ENCODE measurements at places on chromosomes 7 and 10.

GRCh38 chr7:92612501-92612900 is 22.3 kb upstream of the FAM133B start:
- peak; percentile 49 for DNase-seq

DNA sequence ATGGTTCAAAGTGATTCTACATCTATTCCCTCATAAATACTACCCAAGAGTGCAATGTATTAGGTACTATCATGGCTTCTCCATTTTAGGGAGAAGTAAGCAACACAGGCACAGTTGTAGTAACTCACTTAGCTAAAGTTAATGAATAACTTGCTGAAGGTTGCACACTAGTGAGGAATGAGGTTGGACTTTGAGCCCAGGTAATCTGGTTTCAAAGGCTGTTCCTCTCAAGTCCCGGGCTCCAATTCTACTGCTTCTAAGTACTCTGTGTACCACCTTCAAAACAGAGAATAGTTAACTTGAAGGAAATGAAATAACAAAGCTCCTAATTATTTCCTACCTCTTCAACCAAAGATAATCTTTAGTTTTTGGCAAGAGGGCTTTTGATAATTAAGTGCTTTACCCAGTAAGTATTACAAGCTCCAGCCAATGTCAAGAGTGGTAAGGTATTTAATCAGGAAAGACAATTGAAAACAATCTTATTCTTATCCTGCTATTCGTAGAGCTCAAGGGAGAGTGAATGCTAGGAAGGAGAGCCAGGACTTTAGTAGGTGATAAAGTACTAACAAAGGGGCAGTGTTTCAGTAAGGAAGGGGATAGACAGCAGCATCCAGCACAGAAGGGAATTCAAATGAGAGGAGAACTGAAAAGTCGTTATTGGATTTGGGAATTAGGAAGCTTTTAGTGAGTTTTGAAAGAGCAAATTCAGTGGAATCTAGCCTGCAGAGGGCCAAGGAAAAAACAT is 158.2 kb upstream of the PTPRZ1 start:
- no peak for DNase-seq

DNA sequence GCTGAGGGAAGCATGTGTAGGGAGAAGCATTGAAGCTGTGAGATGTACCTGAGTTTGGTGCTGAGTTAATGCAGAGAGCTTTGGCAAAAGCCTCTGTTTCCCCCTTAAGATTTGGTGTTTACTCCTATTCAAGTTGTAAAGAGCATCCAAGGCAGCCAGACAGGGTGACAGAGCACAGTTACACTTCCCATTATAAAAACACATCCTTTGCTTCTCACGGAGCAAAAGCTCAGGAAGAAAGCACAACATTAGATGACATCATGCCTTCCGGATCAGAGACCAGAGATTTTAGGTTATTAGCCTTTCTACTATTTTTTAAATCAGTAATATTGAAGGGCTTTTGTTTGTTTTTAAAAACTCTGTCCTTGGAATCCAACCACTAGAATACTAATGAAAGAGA is 182.9 kb downstream of the DOCK4 start:
- DNase-seq, result no peak

DNA sequence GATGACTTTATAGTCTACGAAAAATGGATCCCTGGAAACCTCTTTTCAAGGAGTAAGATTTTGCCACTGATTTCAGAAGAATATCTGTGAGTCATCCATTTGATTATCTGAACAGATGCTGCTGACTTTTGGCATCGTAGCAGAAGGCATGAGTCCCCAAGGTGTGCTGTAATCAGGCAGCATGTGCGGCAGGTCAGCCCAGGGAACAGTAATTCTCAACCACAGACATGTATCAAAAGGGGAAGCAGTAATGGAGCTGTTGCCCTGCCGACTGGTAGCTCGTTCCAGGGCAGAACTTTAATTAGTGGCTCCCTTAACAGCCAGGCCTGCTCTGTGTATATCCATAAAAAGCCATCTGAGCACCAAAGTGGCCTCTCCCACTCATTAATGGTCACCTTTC is 5.7 kb upstream of the VWC2 start:
- no peak for DNase-seq

DNA sequence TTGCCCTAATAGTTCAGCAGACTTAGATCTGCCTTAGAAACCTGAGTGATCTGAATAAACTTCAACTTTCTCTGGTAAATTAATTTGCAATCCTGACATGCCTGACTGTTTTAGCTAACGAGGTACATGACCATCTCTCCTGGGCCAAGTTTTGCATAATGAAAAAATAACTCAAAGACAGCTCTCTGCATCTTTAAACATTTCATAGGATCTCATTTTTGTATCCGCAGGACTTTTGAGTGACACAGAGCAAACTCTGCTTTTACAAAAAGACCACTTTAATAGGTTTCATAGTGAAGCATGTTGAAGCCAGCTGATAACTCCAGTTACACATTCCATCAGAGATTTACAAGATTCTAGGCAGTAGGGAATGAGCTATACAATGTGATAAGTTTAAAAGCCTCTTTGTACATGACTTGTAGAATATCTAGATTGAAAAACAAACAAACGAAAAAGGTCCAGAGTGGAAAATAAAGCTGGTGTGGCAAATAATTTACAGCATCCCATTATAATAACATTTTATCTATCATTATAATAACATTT is 2.1 kb downstream of the PRKG1 start:
- no peak for DNase-seq

DNA sequence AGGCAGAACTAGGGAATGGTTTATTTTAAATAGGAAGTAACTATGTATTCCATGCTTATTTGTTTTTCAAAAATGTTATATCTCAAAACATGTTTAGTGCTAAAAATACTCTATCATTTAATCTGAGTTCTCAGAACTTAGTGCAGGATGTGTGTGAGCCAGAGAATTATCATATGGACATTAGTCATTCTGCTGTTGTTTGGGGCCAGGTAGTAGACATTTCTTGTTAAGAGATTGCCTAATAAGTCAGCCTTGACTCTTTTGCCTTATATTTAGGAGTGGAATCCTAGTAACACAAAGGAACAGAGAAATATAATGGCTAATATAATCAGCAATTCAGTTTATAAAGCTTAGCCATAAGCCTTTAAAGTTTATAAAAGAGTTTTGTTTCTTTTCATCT is 149.8 kb downstream of the CCSER2 start:
- peak; percentile 54 for DNase-seq

- no peak for DNase-seq
These were observed 1104.8 kb upstream of the C7orf33 start for GRCh38 chr7:147485660-147486210.

DNA sequence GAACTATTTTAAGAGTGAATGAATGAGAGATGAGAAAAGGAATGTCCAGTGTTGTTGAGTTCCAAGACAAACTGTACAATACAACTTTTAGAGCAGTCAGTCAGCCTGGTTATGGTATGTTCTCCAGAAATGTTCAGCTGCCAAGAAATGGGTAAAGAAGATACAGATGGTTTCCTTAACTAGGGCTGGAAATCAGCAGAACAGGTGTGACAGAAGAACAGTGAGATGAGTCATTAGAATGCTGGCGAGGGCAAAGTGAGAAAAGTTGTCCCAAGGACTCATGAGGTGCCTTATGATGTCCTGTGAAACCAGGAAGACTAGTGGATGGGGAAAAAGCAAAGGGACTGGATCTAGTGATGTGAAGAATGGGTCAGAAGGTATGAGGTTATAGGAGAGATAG is 20.8 kb upstream of the SEPTIN7 start:
- no peak for DNase-seq

DNA sequence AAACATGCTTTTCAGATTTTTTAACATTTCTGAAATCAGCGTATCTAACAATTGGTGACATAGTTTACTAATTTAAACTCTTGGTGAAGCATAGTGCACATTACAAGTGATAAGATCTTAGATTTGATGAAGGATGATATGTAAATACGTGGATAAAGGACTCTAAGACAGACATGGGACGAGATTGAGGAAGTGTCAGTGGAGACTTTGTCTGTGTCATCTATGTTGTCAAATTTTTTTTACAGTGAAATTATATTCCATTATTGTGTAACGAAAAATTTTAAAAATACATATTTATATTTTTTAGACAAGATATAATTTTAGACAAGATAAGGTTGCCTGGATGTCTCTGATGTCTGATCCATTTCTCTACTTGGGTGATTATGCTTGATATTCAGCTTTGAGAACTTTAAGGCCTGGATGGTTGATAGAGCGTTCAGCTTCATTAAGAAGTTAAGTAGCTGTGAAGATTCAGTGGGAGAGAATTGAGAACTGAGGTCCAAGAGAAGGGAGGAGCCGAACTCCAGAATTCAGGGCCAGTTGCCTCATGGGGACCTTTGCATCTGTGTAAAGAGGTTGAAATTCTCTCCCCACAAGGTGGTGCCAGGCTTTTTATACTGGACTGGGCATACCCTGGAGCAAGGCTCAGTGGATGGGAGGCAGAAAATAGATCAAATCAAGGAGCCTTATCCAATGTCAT is 62.7 kb downstream of the KAT6B start:
- peak; percentile 15 for DNase-seq

- DNase-seq, result no peak
These were observed 97.0 kb downstream of the NPSR1 start for GRCh38 chr7:34755008-34755407.

- DNase-seq, result no peak
These were observed 51.2 kb upstream of the GTF2I start for GRCh38 chr7:74606101-74606908.

- peak; percentile 90 for DNase-seq
These were observed 40.9 kb downstream of the NSUN6 start for GRCh38 chr10:18610517-18610916.

- DNase-seq, result no peak
These were observed 12.2 kb downstream of the MCU start for GRCh38 chr10:72704117-72704516.

DNA sequence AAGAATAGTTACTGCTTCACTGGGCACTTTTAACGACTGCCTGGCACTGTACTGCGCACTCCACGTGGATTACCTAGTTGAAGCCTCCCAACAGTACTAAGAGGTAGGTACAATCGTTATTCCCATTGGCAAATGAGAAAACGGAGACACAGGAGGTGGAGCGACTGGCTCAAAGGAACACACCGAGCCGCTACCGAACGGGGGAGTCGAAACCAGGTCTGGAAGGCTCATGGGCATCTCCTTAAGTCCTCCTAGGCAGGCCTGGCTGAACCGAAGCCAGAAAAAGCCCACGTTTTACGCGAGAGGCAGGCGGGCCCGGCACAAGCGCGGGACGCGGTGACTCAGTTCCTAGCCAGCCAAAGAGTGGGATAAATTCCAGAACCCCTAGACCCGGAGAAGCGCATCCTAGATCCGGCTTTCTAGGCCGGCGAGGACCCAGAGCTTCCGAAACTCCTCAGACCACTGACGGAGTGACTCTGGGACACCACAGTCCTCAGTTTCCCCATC is 472 bp downstream of the PDAP1 start:
- DNase-seq, result peak; percentile 93

DNA sequence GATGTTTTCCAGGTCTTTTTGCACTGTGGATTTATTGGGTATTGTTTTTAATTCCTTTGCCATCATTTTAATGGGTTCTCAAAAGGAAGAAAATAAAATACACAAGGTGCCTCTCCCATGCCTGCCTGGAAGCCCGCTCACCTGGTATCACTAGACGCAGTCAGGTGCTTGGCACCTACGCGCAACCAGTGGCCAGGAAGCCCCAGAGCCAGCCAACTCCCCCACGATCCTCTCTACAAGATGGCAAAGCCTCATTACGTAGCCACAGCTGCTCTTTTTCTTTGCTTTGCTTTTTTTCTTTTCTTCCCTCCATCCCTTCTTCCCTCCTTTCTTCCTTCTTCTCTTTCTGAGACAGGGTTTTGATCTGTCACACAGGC is 34.3 kb downstream of the BAIAP2L1 start:
- no peak for DNase-seq

DNA sequence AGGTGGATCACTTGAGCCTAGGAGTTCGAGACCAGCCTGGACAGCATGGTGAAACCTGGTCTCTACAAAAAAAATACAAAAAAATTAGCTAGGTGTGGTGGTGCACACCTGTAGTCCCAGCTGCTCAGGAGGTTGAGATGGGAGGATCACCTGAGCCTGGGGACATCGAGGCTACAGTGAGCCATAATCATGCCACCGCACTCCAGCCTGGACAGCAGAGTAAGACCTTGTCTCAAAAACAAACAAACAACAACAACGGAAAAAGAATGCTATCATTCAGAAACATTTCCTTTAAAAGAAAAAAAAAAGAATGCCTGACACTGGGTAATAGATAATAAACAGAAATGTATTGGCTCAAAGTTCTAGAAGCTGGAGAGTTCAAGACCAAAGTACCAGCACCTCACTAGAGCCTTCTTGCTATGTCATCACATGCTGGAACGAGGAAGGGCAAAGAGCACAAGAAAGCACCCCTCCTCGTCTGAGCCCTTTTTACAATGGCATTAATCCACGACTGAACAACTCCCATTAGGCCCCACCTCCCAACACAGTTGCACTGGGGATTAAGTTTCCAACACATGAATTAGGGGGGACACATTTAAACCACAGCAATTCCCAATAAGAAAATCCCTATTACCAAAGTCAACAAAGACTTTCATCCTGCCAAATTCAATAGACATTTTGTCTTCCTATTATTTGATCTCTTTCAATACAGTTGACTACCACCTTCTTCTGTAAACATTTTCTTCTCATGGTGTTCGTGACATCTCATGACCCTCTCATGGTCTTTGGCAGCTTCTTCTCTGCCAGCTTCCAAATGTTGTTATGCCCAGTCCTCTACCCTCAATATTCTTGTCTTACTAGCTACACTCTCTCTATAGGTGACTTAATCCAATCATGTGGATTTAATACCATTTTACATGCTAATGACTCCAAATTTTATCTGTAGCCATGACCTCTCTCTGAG is 20.0 kb downstream of the AKR1D1 start:
- DNase-seq, result no peak

DNA sequence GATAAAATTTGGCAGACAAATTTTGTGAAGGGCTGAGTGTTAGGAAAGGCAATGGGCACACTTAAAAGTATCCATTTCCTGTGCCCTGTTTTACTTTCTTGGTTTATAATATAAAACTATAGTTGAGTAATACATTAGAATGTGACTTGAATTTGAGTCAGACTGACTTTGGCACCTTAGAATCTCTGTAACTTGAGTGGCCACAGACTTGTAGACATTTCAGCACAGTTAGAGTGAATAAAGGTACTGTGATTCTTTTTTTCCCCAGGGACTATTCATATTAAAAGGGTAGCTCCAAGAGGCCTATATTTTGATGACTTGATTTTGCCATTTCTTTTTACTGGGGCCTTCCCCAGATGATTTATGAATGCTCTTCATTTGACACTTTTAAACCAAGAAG is 22.4 kb downstream of the GBF1 start:
- DNase-seq, result peak; percentile 82

Measured in fibroblast of mammary gland (primary cell).